Endothelial cell of coronary artery (primary cell): ENCODE measurements at places on chromosomes 13 and 19. TPM values are rescaled to one million over a fixed set of nuclear protein-coding genes. Genes with fewer than 3 reads are reported as not detected.

Gene ZSWIM9
- 2.9 TPM in 2 replicates for total RNA-seq

Gene KLK12
- not detected in 2 replicates for total RNA-seq

Gene ADAMTSL5
- 0.18 and 1.1 TPM in 2 replicates for total RNA-seq

Gene GRK1
- not detected in 2 replicates for total RNA-seq

Gene PTGER1
- total RNA-seq: 0.27 and 0.28 TPM in 2 replicates

Gene SWSAP1
- total RNA-seq: 0.56 and 0.72 TPM in 2 replicates

Gene SIGLEC9
- 0.09 TPM in 1 of 2 replicates, not detected in the other for total RNA-seq

Gene ZNF536
- not detected in 2 replicates for total RNA-seq

Gene ACER1
- total RNA-seq: not detected in 2 replicates

Gene SLC15A1
- total RNA-seq: under 0.01 TPM in 1 of 2 replicates, not detected in the other

Gene RAB8A
- total RNA-seq: 89.6 and 93.1 TPM in 2 replicates

Gene ZNF229
- 11.2 and 18.0 TPM in 2 replicates for total RNA-seq

Gene ZNRF4
- not detected in 2 replicates for total RNA-seq

Gene PRODH2
- total RNA-seq: not detected in 2 replicates

Gene EHD2
- total RNA-seq: 88.3 and 162 TPM in 2 replicates

Gene GJB6
- not detected in 2 replicates for total RNA-seq

Gene C19orf33
- total RNA-seq: 19.2 and 22.1 TPM in 2 replicates

Gene KLK14
- total RNA-seq: 0.19 TPM in 1 of 2 replicates, not detected in the other

Gene PSG1
- total RNA-seq: not detected in 2 replicates

Gene ACP5
- total RNA-seq: 0.09 TPM in 2 replicates

Gene FCGBP
- under 0.01 and 0.19 TPM in 2 replicates for total RNA-seq

Gene METTL21C
- not detected in 2 replicates for total RNA-seq

Gene THSD1
- total RNA-seq: 26.5 and 62.7 TPM in 2 replicates

Gene LGALS4
- 0.09 TPM in 1 of 2 replicates, not detected in the other for total RNA-seq

Gene SHISA7
- total RNA-seq: not detected in 2 replicates

Gene CPAMD8
- 0.18 and 0.19 TPM in 2 replicates for total RNA-seq

Gene FUT2
- not detected in 2 replicates for total RNA-seq

Gene CABP5
- not detected in 2 replicates for total RNA-seq

Gene TMEM86B
- total RNA-seq: 0.72 and 1.1 TPM in 2 replicates

Gene UBE2L5
- total RNA-seq: not detected in 2 replicates

Gene ZFP28
- total RNA-seq: 3.5 and 5.4 TPM in 2 replicates

Gene INAFM1
- total RNA-seq: 0.81 and 1.0 TPM in 2 replicates

Gene ZNF552
- 5.4 and 5.5 TPM in 2 replicates for total RNA-seq

Gene LRRC8E
- total RNA-seq: 1.6 and 2.2 TPM in 2 replicates

Gene F7
- not detected in 2 replicates for total RNA-seq

Gene FCHO1
- total RNA-seq: 0.38 and 0.63 TPM in 2 replicates

Gene KIR3DL2
- not detected in 2 replicates for total RNA-seq

Gene SIGLEC14
- under 0.01 TPM in 1 of 2 replicates, not detected in the other for total RNA-seq

Gene RXFP2
- total RNA-seq: not detected in 2 replicates

Gene KLK11
- not detected in 2 replicates for total RNA-seq

Gene ONECUT3
- not detected in 2 replicates for total RNA-seq

Gene FGF21
- total RNA-seq: not detected in 2 replicates

Gene DIRAS1
- total RNA-seq: 0.09 TPM in 1 of 2 replicates, not detected in the other

Gene PNMA8B
- total RNA-seq: 0.09 and 0.28 TPM in 2 replicates

Gene PRTN3
- total RNA-seq: not detected in 2 replicates
